ENCODE measurements at places on chromosomes 7 and 10.

- no peak for DNase-seq
Observed at GRCh38 chr7:68432585-68432984, 1165.7 kb upstream of the AUTS2 start.

DNA sequence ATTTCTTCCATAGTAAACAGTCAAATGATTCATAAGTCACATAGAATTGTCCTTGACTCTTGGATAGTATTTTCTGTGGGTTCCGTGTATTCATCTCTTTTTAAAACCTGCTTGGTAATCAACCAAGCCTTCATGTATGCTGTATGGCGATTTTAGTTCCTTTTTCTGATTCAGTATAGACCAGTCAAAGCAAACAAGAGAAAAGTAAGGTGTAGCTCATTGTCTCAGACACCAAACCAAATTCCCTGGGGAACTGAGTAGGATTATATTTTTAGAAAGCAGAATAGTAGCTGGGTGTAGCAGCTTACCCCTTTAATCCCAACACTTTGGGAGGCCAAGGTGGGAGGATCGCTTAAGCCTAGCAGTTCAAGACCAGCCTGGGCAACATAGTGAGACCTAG lies 240.5 kb downstream of the BBS9 start:
- DNase-seq: no peak

DNA sequence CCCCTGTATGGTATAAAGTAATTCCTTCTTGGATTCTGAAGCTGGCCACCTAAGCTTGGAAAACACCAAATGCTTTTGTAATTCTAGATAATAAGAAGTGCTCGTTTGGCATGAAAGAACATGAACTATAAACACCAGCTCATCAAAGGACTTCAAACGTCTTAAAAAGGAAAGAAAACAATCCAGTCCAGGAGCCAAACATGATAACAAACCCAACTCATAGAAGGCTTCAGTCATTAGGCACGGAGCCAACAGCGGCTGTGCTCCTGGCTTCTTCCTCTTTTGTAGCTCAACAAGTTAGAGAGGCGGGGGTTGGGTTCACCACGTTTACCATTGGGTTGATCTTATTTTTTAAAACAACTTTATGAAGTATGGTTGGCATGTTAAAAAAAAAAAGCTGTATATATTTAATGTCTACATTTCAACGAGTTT lies 56.4 kb upstream of the ECHDC3 start:
- peak; percentile 16 for DNase-seq

- DNase-seq: no peak
Observed at GRCh38 chr10:79274279-79275104, 72.8 kb upstream of the PPIF start.

- no peak for DNase-seq
Observed at GRCh38 chr7:19619122-19619521, 89.7 kb downstream of the POLR1F start.

DNA sequence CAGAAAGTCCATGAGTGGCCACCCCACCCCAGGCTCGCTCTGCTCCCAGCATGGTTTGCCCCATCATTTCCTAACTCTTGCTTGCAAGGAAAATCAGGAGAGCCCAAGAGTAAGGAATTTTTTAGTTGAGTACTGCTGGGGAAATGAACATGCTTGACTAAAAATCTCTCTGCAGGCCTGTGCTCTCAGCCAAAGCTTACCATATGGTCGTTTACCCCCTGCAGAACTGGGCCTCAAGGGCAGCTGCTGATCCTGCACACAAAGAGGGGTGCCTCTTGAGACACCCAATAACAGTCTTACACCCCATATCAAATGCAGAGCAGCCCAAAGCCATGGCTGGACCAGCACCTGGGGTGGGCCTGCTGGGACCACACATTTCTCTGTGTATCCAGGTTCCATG lies 183.2 kb downstream of the CXCL12 start:
- no peak for DNase-seq

DNA sequence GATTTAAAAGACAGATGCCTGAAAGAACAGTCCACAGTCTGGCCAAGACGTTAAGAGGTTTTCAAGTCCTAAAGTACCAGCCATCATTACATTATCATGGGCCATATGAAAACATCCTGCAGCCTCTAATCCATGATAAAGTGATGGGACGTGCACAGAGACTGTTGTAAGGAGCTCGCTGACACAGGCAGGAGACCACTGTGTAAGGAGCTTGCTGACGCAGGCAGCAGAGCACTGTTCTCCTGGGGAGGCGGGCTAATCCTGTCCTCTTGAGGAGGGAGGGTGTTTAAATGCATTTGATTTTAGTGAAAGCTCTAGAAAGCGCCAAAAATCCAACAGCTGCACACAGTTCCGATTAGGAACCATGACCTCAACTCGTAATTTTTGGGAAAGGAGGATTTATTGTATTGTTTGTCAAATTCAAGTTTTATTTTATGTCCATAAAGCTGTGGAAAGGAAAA lies 16.9 kb downstream of the SVIL start:
- no peak for DNase-seq

DNA sequence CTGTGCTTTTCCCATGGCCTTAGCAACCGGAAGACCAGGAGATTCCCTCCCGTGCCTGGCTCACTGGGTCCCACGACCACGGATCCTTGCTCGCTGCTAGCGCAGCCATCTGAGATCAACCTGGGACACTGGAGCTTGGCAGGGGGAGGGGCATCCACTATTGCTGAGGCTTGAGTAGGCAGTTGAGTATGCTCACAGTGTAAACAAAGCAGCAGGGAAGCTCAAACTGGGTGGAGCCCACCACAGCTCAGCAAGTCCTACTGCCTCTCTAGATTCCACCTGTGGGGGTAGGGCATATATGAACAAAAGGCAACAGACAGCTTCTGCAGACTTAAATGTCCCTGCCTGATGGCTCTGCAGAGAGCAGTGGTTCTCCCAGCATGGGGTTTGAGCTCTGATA lies 697.0 kb downstream of the SORCS1 start:
- no peak for DNase-seq

DNA sequence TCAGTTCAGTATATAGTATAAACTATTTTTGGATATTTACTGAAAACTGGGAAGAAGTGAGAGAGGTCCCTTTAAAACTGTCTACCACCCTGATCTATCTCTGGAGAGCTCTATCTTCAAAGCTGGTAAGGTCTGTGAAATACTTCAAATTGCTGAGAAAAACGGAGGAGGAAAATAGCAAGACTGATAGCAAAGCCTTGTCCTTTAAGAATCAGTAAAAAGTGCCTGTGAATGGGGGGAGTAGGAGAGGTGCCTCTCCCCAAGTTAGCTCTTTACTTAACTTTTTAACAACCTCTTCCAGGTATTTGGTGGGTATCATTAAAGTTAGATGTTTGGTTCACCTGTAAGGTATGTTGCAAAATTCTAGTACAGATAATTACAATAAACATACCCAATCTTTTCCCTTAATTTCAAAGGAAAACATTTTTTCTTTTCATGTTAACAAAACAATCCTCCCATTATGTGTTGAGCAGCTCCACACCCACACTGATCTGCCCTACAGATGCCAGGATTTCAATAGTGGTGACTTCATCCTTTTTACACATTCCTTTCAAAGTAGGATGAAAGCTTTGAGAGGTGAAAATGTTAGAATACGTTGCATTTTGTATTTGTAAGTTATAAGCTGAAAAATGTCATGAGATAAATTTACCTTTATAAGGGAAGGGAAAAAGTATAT lies 149.2 kb downstream of the CRPPA start:
- no peak for DNase-seq

GRCh38 chr7:30351286-30351685 lies 66.9 kb downstream of the ZNRF2 start:
- no peak for DNase-seq

DNA sequence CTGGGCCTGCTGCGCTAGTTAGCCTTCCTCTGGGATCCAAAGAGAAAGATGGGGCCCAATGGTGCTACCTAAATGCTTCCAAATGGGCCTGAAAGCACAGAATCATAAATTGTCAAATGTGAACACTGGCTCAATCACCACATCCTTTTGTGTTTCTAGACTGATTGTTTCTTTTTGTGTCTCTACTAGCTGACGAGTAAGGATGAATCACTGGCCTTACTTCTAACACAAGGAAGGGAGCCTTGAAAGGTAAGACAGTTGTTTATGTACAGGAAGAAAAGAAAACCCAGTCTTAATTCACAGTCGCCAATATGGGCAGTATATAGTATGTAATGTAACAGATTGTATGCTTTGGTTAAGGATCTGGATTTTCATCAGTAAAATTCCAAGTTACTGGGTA lies 89.5 kb downstream of the ZNF92 start:
- DNase-seq: no peak

DNA sequence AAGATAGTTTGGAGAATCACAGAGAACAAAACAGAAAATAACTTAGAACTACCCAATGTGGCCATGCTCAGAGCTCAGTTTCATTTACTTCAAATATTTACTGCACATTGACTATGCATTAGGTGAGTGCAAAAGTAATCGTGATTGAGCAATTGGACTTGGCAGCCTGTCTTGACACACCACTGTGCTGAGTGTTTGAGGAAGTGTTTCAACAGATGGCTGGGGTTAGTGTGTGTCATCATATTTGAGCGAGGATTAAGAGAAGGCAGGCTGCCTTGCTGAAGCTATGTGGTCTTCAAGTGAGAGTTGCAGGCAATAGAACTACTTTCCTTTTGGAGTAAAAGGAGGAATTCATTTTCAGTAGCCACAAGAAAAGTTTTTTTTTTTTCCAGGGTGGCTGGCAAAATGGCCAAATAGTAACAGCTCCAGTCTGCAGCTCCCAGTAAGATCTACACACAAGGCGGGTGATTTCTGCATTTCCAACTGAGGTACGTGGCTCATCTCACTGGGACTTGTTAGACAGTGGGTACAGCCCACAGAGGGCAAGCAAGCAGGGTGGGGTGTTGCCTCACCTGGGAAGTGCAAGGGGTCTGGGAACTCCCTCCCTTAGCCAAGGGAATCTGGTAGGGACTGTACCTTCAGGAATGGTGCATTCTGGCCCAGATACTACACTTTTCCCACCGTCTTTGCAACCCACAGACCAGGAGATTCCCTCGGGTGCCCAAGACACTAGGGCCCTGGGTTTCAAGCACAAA lies 37.6 kb downstream of the AKR1C4 start:
- DNase-seq: no peak

DNA sequence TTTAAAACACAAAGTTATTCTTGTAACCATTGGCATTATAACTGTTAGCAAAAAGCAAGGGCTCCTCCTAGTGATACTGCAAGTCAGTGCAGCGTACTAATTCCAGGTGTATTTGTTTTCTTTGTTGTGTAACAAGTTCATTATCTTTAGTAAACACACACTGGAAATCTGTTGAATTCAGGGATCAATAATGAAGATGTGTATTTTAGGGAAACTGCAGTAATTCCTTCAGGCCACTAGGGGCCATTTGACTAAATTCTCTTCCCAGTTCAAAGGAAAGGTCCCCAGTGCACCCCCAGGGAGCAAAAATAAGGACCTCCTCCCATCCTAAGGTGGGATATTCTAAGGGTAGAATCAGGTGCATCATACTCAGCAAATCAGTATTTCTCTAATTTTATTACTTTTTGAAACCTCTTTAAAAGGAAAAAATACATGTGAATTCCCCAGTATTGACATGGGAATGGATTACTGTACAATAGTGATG lies 158.6 kb upstream of the LYZL1 start:
- no peak for DNase-seq

DNA sequence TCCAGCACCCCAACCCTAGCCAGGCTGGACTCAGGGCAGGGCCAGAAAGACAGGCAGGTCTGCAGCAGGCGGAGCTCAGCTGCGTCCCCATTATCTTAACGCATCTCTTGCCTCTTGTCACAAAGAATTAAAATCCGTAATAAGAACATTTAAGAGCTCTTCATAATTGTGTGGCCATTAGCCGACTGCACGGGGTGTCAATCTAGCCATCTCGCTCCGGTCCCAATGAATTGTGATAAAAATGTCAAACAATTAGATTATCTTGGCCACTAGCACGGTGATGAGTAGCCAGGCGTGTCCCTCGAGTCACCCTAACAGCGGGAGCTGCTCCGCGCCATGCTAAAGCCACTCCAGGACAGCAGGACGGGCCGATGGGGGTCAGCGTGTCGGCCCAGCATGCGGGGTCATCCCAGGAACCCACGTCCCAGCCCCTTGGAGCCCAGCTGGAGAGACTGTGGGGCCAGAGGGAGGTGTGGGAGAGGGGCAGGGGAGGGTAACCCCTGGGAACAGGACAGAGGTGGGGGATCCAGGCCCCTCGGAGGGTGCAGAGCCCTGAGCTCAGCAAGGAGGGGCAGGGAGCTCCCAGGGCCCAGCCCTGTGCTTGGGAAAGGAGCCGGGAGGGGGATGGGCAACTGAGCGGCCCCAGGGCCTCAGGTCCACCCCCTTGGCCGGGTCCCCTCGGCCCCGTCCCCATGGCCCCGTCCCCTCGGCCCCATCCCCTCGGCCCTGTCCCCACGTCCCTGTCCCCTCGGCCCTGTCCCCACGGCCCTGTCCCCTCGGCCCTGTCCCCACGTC lies 17.7 kb upstream of the NKX6-2 start:
- DNase-seq: no peak

DNA sequence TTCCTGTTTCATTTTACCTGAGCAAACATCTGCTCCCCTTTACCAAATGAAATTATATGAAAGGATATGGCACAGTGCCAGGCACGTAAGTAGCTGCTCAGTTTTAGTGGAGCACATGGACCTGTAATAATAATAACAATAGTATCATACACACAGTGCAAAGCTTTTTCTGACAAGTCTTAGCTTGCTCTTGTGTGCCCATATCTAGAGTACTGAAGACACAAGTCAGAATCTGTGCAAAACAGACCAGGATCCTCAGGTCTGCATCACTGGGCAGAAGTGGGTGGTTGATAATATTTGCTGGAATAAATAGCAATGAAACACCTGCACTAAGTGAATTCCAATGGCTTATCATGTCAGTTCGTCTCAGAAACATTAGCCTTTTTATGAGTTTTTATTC lies 85.5 kb upstream of the DKK1 start:
- DNase-seq: no peak

- no peak for DNase-seq
Observed at GRCh38 chr10:21519397-21519933, 6.0 kb downstream of the SKIDA1 start.

- no peak for DNase-seq
Observed at GRCh38 chr10:49107111-49107886, 8.0 kb downstream of the VSTM4 start.

GRCh38 chr10:111211706-111212105 lies 134.9 kb downstream of the ADRA2A start:
- DNase-seq: no peak

- DNase-seq: no peak
Observed at GRCh38 chr7:7220821-7221220, 38.5 kb downstream of the C1GALT1 start.

DNA sequence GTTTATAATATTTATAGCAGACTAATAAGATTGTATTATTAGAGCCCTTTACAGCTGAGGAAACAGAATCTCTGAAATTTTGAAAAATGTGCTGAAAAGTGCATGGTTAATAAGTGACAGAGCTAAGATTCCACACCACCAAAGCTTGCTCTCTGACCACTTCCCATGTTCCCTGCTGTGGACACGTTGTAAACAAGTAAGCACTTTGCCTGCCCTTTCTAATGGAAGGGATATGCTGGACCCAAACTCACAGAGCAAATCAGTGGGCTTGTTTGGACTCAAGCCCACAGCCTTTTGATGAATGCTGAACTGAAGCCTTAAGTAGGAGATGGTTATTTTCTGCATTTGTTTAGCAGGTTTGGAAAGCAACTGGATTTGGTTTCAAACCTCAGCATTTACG lies 214.0 kb upstream of the TMEM72 start:
- no peak for DNase-seq

Data from stimulated activated CD4-positive, alpha-beta T cell treated with anti-CD3 and anti-CD28 coated beads, TNF-alpha, amount 100 ng/mL, for 4 hours (primary cell).